ENCODE measurements at places on chromosomes 6 and 20. TPM values are rescaled to one million over a fixed set of nuclear protein-coding genes. Genes with fewer than 3 reads are reported as not detected.

GPLD1 gene
- total RNA-seq = 0.46 TPM

MCHR2 gene
- total RNA-seq = not detected

ZNF334 gene
- 0.83 TPM for total RNA-seq

MYT1 gene
- not detected for total RNA-seq

RSPH3 gene
- total RNA-seq = 6.9 TPM

SIM1 gene
- total RNA-seq = not detected

SLC22A23 gene
- 4.2 TPM for total RNA-seq

SNX9 gene
- 98.6 TPM for total RNA-seq

GGTLC1 gene
- not detected for total RNA-seq

LY86 gene
- not detected for total RNA-seq

TMEM200A gene
- 134 TPM for total RNA-seq

GMPR gene
- 11.6 TPM for total RNA-seq

PSMB8 gene
- total RNA-seq = 33.5 TPM

LINC00237 gene
- not detected for total RNA-seq

ADGRF4 gene
- total RNA-seq = 0.10 TPM

FERMT1 gene
- total RNA-seq = 6.4 TPM

MRAP2 gene
- total RNA-seq = 2.7 TPM

NUS1 gene
- total RNA-seq = 22.9 TPM

CST7 gene
- total RNA-seq = not detected

WFDC10B gene
- total RNA-seq = not detected

RIPK1 gene
- 20.3 TPM for total RNA-seq

C20orf202 gene
- total RNA-seq = 0.07 TPM

PHF3 gene
- 61.8 TPM for total RNA-seq

MEP1A gene
- total RNA-seq = not detected

UTRN gene
- total RNA-seq = 165 TPM

DAAM2 gene
- total RNA-seq = 96.0 TPM

NXT1 gene
- total RNA-seq = 11.5 TPM

DSP gene
- 11.4 TPM for total RNA-seq

MYCT1 gene
- 6.0 TPM for total RNA-seq

MAK gene
- not detected for total RNA-seq

CSTF1 gene
- 28.9 TPM for total RNA-seq

ID4 gene
- 19.0 TPM for total RNA-seq

PRDM13 gene
- not detected for total RNA-seq

DOK5 gene
- total RNA-seq = 55.3 TPM

LY6G6F gene
- total RNA-seq = not detected

MAD2L1BP gene
- 12.5 TPM for total RNA-seq

EFCAB8 gene
- total RNA-seq = 0.33 TPM

LBP gene
- not detected for total RNA-seq

SNAP91 gene
- not detected for total RNA-seq

UBR2 gene
- total RNA-seq = 34.8 TPM

PPP1R18 gene
- 55.1 TPM for total RNA-seq

PI3 gene
- total RNA-seq = not detected

GPANK1 gene
- 9.7 TPM for total RNA-seq

BACH2 gene
- total RNA-seq = 0.17 TPM

ELOVL4 gene
- total RNA-seq = 5.4 TPM

SIRPB1 gene
- total RNA-seq = not detected

PCNA gene
- total RNA-seq = 69.8 TPM

COL9A1 gene
- not detected for total RNA-seq

NDUFAF4 gene
- total RNA-seq = 6.8 TPM

FRK gene
- total RNA-seq = 1.6 TPM

BPIFA1 gene
- not detected for total RNA-seq

BCL2L1 gene
- total RNA-seq = 101 TPM

BPI gene
- total RNA-seq = 0.30 TPM

ZNF165 gene
- 0.13 TPM for total RNA-seq

PNPLA1 gene
- total RNA-seq = 0.03 TPM

KCNB1 gene
- 0.07 TPM for total RNA-seq

GHRH gene
- total RNA-seq = not detected

MOCS1 gene
- 31.3 TPM for total RNA-seq

GID8 gene
- 35.4 TPM for total RNA-seq
